ENCODE measurements at places on chromosomes 4 and X.

DNA sequence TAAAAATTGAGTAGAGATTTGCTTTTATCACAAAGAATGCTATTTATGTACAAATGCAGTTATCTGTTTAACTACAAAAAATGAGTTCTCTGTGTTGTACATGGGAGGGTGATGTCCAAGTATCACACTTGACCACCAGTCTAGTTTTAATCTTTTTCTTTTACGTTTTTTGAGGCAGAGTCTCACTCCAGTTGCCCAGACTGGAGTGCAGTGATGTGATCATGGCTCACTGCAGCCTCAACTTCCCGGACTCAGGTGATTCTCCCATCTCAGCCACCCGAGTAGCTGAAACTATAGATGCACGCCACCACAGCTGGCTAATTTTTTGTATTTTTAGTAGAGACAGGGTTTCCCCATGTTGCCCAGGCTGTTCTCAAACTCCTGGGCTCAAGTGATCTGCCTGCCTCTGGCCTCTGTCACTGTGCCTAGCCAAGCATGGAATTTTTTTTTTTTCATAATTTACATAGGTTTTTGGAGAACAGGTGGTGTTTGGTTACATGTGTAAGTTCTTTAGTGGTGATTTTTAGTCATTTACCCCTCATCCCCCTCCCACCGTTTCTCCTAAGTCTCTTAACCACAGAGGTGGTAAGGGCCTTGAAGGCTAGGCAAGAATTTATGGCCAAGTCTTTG, 47.9 kb upstream of the RPA4 start:
- no peak for DNase-seq

DNA sequence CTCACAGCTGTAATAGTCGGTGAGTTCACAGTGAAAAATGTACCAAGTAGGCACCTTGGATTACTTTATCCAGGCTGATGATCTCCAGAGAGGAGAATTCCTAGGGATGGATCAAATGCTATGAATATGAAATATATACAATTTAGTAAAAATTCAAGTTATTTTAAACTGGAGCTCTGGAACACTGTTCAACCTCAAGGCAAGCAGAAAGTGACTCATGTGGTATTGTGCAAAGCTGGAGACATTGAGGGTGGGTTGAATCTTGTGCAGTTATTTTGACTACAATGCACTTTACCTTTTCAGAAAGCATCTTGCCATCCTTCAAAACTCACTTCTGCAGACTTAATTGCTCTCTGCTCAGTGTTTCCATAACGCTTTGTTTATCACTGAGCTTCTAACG, 43.4 kb downstream of the OSTC start:
- DNase-seq: no peak

DNA sequence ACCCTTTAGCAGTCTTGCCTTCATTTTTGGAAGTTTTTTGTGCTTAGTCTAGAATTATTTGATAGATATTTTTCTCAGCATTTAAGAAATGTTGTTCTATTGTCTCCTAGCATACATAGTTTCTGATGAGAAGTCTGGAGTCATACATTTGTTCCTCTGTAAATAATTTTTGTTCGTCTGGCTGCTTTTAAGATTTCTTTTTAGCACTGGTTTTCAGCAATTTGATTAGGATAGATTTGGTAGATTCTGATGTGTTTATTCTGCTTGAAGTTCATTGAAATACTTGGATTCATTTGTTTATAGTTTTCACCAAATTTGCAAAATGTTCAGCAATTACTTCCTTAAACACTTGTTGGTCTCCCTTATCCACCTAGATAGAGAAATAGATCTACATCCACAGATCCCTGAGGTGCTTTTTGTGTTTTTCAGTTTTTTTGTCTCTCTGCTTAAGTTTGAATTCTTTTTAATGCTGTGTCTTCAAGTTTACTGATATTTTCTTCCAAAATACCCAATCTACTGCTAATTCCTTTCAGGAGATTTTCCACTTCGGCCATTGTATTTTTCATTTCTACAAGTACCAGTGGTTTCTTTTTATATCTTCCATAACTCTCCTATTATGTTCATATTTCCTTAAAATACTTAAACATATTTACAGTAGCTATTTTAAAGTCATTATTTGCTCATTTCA, 64.9 kb downstream of the ABLIM2 start:
- no peak for DNase-seq

DNA sequence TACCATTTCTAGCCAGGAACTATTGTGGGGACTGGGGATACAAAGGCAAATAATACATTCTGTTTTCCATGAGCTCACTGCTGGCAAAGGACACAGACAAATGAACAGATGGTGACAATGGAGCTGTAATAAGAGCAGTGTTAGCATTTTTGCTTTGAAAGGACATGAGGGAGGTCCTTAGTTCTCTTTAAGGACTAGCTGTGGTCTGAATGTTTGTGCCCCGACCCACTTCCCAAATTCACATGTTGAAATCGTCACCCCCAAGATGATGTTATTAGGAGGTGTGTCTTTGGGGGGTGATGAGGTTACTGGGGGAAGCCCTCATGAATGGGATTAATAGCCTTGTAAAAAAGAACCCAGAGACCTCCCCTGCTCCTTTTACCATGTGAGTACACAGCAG, 30.3 kb downstream of the CCNG2 start:
- DNase-seq: no peak

DNA sequence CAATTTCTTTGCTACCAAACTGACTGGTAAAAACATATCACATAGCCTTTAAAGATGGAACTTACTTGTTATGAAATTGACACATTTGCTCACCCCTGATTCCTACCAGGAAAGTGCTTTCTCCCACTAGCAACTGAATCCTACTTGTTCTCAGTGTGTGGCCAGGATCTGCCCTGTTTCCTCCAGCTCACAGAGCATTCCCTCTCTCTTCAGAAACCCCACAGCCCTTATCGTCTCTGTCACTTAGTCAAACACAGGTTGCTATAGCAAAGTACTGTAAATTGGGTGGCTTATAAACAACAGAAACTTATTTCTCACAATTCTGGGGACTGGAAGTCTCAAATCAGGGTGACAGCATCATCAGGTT, 265.2 kb upstream of the BOD1L1 start:
- DNase-seq: no peak

GRCh38 chr4:104826171-104826570, 320.5 kb upstream of the TET2 start:
- no peak for DNase-seq

DNA sequence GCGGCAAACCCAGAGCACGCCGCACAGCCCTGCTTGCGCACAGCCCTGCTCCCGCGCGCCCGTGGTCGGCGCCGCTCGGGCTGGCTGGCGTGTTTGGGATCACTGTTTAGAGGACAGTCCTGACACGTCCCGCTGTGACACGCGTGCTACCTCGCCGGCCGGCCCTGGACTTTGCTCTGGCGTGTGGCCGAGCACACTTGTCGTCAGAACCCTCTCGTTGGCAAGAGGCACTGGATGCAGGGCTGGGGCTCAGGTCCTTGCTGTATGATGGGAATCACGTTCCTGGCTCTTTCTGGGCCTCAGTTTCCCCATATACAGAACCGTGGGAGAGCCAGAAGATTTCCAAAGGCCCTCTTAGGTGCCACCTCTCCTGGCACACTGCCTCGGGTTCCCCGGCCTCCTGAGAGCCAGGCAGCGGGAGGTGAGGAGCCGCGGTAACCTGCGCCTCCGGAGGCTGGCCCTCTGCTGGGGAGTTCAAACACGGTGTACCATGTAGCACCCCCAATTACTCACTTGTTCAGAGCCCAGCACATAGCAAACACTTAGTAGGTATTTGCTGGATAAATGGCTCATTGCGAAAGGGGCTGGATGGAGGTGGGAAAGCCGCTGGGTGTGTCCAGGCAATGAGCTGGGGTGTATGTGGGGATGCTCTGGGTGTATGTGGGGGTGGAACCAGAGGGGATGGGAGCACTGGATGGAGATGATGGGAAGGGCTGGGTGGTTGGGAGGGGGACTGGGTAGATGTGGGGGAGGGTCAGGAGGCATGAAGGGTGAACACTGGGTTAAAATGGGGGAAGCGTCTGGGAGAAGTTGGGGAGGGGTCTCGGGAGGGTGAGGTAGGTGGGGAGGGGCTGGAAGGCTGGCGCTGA, 76.6 kb downstream of the HTRA3 start:
- no peak for DNase-seq

DNA sequence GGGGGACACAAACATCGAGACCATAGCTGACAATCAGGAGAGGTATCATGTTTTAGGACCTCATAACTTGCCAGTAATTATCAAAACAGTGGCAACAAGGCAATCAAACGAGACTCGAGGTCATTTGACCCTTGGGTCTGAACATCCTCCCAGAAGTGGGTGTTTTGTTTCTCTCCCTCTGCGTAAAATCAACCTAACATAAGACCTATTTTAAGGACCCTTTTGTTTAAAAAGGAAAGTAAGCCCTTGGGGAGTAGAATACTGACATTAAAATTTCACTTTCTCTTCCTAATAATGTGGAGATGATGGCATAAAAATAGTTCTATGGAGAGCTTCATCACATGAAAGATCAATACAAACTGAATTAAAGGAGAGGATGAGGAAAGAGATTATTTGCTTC, 106.2 kb upstream of the PUDP start:
- no peak for DNase-seq

DNA sequence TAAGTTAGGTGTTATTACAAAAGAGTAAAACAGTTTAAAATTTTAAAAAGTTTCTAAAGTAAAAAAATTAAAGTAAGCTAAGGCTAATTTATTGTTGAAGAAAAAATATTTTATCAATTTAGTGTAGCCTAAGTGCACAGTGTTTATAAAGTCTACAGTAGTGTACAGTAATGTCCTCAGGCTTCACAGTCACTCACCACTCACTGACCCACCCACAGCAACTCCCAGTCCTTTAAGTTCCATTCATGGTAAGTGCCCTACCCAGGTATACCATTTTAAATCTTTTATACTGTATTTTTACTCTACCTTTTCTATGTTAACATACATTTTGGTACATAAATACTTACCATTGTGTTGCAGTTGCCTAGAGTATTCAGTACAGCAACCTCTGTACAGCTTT, 120.3 kb upstream of the DKK2 start:
- no peak for DNase-seq

GRCh38 chrX:48751343-48751742, 10.2 kb upstream of the GLOD5 start:
- DNase-seq: no peak

GRCh38 chrX:150958177-150958576, 25.0 kb upstream of the HMGB3 start:
- no peak for DNase-seq

GRCh38 chr4:84529169-84529751, 30.2 kb upstream of the NKX6-1 start:
- no peak for DNase-seq

GRCh38 chrX:3476973-3477372, 130.5 kb upstream of the MXRA5 start:
- no peak for DNase-seq

- DNase-seq: no peak
These were observed 57.9 kb upstream of the HPF1 start for GRCh38 chr4:169815606-169816005.

- DNase-seq: no peak
These were observed 61.3 kb upstream of the TXK start for GRCh38 chr4:48195374-48195773.

DNA sequence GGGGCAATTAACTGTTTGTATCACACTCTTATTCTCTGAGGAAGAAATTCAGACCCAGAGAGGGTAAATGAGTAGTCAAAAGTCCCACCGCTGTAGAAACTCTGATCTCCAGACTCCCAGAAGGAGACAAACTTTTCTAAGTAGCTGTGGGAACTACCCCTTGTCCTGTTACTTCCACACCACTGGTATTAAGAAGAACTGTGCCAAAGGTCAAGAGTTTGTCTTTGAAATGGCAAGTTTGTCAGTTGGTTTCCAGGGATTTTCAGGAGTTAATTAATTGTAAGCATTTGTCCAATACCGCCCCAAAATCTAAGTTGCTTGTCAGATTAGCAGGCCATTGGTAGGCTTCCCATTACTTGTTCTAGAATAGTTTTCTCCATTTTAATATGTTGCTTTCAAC, 85.7 kb downstream of the GC start:
- no peak for DNase-seq

- DNase-seq: no peak
These were observed 29.3 kb downstream of the CXorf58 start for GRCh38 chrX:23937100-23937499.

- DNase-seq: no peak
These were observed 49.6 kb downstream of the LHFPL1 start for GRCh38 chrX:112630187-112630586.

- DNase-seq: no peak
These were observed 205.9 kb downstream of the PTTG2 start for GRCh38 chr4:38166082-38166481.

DNA sequence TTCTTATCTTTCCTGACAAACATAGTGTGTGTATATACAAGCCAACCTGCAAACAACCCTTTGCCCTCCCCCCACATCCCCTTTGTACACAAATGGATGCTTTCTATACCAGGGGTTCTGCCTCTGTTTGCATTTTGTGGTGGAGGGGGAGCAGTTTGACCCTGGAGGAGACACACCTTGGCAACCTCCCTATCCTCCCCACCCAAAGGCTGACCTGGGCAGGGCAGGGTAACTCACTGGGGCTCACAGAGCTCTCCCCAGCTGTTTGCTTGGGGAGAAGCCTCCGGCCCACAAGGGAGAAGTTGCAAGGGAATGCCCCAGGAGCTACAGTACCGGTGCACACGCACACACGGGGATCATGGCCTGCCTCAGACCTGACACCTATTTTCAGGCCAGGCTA, 372.6 kb downstream of the BCOR start:
- DNase-seq: no peak

- no peak for DNase-seq
These were observed 109.6 kb downstream of the GUCY2F start for GRCh38 chrX:109372291-109372690.

- no peak for DNase-seq
These were observed 105.9 kb upstream of the DIAPH2 start for GRCh38 chrX:96578781-96579180.

DNA sequence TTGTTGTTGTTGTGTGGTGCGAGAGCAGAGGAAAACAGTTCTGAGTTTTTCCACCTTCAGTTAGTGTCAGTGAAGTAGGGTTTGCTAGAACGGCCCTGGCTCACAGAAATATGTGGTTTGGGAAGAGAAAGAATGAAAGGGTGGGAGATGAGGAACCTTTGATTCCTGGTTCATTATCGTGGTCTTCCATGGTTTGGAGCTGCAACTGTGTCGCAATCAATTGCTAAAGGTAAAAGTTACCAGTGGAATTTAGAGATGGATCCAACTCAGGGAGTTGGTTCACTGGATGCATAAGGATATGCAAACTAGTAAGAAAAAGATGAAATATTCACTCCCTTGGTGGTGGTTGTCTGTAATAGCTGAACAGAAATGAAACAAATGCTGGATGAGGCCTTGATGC, 35.6 kb upstream of the GPR34 start:
- no peak for DNase-seq

GRCh38 chrX:119648421-119648775, 42.2 kb upstream of the NKRF start:
- DNase-seq: no peak

DNA sequence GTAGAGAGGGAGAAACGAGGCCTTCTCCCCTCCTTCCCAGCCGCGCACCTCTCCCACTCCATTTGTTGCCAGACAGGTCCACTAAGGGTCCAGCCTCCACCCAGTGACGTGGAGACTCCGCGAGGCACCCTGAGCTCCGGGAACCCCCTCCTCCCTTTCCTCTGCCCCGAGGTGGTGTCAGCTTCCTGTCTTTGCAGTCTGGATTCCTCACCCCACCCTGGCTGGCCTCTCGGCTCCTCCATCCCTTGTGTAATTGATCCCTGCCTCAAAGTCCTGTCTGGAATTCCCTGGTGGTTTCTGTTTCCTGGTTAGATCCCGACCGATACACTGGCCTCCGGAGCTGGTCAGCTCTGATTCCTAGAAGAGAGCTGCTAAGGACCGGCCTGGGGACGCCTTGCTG, 105.9 kb upstream of the SCOC start:
- DNase-seq: no peak
